Activated CD4-positive, alpha-beta T cell treated with anti-CD3 and anti-CD28 coated beads, Interleukin-2, amount 10 ng/mL, durations not matched to agents 24 days and 14 days (primary cell): ENCODE measurements at places on chromosomes 6 and 20. TPM values are rescaled to one million over a fixed set of nuclear protein-coding genes. Genes with fewer than 3 reads are reported as not detected.

The PTCRA gene
- total RNA-seq: not detected in 2 replicates

- H3K27ac ChIP-seq: no peak overlapping the region
- no peaks in the 10 kb centered on the region for H3K4me1 ChIP-seq
- H3K27me3 ChIP-seq: no peaks in the 10 kb centered on the region
These were observed 95.1 kb downstream of the FUT9 start for GRCh38 chr6:96110878-96111277.

DNA sequence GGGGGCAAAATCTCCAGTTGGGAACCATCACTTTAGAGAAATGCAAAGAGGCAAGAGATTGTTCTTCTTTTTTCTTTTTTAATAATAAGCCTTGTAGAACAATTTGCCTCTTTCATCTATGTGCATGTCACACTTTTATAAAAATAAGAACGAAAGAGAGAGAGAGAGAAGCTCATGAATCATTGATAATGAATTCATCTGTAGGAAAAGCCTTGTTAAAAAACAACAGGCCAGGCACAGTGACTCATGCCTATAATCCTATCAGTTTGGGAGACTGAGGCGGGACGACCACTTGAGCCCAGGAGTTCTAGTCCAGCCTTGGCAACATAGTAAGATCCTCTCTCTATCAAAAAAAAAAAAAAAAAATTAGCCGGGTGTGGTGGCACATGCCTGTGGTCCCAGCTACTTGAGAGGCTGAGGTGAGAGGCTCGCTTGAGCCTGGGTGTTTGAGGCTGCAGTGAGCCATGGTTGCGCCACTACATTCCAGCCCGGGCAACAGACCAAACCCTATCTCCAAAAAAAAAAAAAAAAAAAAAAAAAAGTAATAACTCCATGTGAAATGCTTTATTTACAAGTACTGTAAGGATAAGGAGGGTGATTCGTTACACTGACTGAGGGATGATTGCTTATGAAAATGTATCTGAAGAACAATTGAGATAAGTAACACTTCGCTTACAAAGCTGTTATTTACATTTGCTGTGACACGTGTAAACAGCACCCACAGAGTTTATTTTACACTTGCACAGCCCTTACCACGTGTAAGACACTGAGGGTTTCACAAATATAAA is 6.0 kb downstream of the CCN5 start:
- H3K27ac ChIP-seq: no peak overlapping the region
- no peak for DNase-seq
- no peaks in the 10 kb centered on the region for H3K27me3 ChIP-seq

DNA sequence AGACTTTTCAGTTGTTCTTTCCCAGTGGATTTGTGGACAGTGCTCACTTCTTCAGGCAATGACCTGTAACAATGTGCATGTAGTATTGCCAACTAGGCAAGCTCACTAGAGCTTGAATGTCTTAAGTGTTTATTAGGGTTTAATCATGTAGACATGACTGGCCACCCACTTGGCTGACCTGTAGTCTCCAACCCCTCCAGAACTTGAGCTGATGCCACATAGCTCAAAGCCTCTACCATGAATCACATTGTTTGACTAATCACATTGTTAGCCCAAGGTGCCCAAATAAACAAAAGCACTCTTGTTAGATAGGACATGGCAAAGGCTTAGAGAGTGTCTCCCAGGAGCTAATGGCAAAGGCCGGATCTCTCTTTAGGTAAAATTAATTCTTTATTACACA is 272.7 kb downstream of the GRIK2 start:
- no peaks in the 10 kb centered on the region for H3K4me1 ChIP-seq
- no peak overlapping the region for H3K4me3 ChIP-seq
- no peaks in the 10 kb centered on the region for H3K27me3 ChIP-seq
- no peaks in the 10 kb centered on the region for H3K36me3 ChIP-seq
- no peak for DNase-seq
- H3K27ac ChIP-seq: no peak overlapping the region

The IL17A gene
- not detected in 2 replicates for total RNA-seq

DNA sequence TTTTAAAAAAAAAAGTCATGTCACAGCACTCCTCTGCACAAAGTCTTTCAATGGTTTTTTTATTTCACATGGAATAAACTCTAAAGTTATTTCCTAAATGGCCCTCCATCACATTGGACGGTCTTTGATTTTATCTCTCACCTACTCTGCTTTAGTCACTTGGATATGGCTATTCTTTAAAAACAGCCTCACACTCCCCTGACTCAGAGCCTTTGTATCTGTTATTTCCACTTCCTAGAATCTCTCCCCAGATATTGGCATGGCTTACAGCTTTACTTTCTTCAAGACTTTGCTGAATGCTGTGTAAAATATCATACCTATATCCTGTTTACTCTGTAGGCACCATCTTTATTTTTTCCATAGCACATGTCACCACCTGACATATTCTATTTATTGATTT is 194.7 kb upstream of the MCHR2 start:
- no peaks in the 10 kb centered on the region for H3K36me3 ChIP-seq
- no peaks in the 10 kb centered on the region for H3K4me1 ChIP-seq
- no peak for DNase-seq
- no peak overlapping the region for H3K27ac ChIP-seq
- H3K4me3 ChIP-seq: no peak overlapping the region
- no peaks in the 10 kb centered on the region for H3K27me3 ChIP-seq

GRCh38 chr6:161338015-161338414 is 64.2 kb upstream of the AGPAT4 start:
- H3K4me1 ChIP-seq: no peaks in the 10 kb centered on the region
- no peaks in the 10 kb centered on the region for H3K36me3 ChIP-seq
- H3K27me3 ChIP-seq: peaks cover 4% of the 10 kb centered on the region

The RSPH9 gene
- not detected in 2 replicates for total RNA-seq

DNA sequence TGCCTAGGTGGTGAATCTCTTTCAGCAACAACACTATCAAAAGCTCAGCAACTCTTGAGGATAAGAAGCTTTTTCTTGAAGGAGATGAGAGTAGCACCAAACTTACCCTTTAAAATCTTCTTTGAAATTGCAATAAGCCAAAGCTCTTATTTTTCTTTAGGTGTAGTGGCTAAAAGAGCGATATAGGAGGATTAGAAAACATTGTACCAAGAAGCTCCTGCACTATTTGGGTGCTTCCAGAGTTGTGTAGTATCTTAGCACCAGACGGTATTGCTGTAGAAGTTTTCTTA is 1.2 kb downstream of the FUT9 start:
- no peak overlapping the region for H3K27ac ChIP-seq
- H3K27me3 ChIP-seq: peaks cover 30% of the 10 kb centered on the region
- no peaks in the 10 kb centered on the region for H3K36me3 ChIP-seq
- no peak overlapping the region for H3K4me3 ChIP-seq

GRCh38 chr6:24355393-24355792 is 2.5 kb downstream of the DCDC2 start:
- peaks cover 14% of the 10 kb centered on the region for H3K4me1 ChIP-seq
- H3K4me3 ChIP-seq: no peak overlapping the region
- H3K36me3 ChIP-seq: no peaks in the 10 kb centered on the region
- peaks cover 52% of the 10 kb centered on the region for H3K27me3 ChIP-seq

The MPC1 gene
- 17.1 and 18.1 TPM in 2 replicates for total RNA-seq
